ENCODE measurements at places on chromosomes 2 and 18. TPM values are rescaled to one million over a fixed set of nuclear protein-coding genes. Genes with fewer than 3 reads are reported as not detected.

ATOH8 gene
- total RNA-seq = 23.3 TPM

DNA sequence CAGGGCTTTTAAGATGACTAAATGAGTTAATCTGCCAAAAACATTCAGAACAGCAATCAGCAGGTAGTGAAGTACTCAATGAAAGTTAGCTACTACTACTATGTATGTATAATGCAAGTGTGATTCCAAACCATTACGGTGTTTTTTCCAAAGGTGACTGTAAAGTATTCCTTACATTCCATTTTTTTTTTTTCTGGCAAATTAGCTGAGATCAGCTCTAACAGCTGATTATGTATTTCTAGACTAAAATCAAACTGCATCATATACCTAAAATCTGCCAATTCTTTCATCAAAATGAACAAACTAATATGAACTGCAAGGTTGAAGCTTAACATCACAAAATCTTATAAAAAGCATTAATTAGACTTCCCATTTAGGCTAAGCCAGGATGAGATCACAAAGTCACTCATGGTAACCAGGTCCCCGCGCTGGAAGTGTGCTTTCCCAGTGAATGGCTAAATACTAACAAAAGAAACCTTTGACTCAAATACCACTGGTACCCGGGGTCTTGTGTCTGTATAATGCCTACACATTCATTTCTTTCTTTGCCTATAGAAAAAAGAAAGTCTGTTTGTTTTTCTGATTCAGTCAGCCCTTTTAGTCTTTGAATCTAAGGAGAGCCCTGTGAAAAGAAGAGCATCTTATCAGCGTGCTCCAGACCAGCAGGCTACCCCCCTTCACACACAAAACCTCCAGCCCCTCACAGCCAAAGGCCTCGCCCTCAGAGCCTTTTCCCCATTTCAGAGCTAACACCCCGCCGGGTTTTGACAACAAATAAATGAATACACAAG, 88.3 kb downstream of the RBMS1 start:
- no peak for DNase-seq

- no peak for DNase-seq
These were observed 909.5 kb upstream of the SOX11 start for GRCh38 chr2:4782647-4783046.

DNA sequence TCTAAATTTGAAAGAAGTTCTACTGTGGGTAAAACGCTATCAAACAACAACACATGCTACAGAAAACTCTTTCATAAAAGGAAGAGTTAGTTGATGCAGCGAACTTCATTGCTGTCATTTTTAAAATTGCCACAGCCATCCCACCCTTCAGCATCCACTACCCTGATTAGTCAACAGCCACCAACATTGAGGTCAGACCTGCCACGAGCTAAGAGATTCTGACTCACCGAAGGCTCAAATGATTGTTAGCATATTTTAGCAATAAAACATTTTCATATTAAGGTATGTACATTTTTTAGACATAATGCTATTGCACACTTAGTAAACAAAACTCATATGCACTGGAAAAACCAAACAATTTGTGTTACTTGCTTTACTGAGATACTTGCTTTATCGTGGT, 347.1 kb downstream of the CLIP4 start:
- no peak for DNase-seq

DNA sequence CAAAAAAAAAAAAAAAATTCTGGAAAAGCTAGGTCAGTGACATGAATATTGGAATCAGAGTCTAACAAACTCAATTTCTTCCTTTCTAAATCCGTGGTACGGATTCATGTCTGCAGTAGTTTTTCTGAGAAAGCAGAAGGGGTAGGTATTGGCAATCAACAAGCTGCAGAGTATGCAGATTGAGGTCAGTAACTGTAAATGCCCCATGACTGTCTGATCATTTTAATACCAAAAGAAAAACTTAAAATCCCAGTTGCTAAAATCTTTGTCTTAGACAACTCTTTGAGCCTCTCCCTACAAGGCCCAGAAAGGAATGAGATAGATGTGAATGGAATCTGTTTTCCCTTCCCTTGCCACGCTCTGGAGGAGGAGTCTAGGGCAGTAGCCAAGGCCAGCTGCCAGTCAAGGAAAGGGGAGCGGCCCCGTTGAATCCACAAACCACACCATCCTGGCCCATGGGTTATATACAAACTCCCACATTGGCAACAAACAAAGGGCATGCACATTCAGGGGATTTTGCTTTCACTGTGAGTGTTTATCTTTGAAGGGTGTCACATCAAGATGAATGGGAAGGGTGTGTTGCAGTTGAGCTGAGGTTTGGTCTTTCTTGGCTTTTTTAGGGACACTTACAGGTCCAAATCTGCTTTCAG, 6.1 kb upstream of the CASP8 start:
- no peak for DNase-seq

- DNase-seq = no peak
These were observed 115.2 kb downstream of the GALNT3 start for GRCh38 chr2:165678882-165679281.

GRCh38 chr2:189304360-189304759, 124.8 kb upstream of the COL5A2 start:
- DNase-seq = no peak

DNA sequence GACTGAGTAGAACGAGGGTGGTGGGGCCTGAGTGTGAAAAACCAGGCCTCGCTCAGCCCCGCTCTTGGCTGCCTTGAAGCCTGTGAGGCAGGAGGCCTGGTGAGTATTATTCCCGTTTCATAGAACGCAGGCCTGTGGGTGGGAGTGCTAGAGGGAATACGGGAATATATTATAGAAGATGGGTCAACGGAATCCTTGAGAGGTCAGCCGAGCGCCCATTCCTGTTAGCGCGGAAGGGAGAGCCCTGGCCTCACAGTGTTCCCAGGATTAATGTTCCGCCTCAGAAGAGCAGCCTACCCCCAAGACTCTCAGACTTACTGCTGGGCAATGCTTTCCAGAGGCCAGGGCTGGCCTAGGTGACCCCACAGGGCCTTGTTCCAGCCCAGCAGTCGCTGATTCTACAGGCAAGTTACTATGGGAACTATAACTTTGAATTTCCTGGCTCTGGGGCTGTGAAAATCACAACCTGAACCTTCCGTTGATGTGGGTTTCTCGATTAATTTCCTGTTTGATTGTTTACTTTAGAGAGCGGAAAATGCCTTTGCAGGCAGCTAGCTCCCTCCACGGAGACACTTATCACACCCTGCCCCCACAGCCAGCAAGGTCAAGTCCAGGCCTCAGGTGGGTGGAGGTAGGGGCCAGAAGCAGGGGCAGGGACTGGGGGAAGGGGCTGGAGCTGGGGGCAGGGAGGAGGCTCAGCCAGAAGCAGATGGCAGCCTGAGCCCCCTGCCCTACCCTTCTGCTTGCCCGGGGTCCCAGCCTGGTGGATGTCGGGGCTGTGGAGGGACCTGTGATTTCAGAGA, 108.3 kb downstream of the SMAD7 start:
- DNase-seq = no peak

DNA sequence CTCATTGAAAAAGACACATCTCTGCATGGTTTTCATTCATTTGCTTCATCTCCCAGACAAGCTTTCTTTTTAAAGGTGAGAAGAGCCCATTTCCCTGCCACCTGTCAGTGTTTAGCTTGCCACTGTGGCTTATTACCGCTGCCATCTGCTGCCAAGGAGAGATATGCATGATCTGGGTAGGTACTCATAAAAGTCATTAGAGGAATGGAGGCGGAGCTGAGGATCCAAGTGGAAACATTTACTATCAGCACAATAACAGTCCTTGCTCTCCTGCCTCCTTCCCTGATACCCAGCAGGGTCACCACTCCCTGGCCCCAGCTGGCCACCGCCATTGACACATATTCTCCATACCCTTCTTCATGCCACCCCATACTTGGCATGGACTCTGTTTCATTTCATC, 390.4 kb downstream of the TSN start:
- DNase-seq = no peak

DNA sequence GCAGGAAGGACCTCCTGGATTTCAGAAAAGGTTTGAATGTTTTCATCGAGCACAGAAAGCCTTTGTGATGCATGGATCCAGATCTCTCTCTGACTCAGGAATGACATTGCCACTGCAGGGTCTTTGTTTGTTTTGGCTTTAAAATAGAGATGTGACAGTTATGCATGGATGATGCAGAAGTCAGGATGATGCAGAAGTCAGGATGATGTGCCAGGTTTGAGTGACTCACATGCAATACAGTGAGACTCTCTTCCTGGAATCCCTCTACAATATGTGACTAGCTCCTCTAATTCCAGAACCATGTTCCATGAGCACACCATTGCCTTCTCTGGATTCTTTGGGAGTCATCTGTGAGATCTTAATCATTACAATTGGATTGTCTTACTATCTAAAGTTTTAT, 177.9 kb upstream of the RAB6C start:
- no peak for DNase-seq

SERPINB4 gene
- not detected for total RNA-seq

DNA sequence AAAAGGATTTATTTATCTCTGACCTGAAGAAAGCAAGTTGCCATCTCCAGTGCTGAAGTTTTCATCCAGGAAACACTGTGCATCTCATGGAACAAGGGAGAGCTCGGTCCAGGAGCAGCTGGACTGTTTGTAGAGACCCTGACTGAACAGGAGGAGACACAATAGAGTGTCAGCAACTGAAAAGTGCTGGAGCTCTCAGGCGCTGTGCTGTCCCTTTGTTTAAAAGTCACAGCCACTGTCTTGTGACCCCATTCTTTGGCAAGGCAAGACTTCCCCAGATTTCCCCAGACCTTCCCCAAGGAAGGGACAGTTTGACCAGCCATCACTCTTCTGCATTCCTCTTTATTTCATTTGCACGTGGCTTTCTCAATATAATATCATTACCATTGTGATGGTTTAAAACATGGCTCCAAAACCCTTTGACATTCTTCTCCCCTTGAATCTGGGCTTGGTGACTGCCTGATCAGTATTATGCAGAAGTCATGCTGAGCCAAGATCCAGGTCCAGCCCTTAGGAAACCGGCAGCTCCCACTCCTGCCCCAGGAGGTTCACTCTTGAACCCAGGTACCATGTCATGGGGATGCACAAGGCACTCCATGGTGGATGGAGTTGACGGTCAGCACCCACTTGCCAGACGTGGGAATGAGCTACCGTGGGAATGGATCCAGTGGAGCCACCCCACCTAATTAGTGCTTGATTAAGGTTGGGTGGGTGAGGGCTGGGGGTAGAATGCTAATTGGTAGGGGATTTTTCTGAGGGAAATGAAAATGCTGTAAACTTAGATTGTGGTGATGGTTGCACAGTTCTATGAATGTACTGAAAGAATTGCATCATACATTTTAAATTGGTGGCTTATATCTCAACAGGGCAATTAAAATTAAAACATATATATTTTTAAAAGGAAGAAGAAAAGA, 497.9 kb upstream of the RAB6C start:
- DNase-seq = no peak

CDK5R2 gene
- total RNA-seq = not detected

- DNase-seq = peak; percentile 84
These were observed at the start of gene TTL for GRCh38 chr2:112481528-112482233. TSS of gene TTL (plus strand) at chr2:112482156. CDS start at chr2:112482345, 189 bp downstream.

EDAR gene
- 0.33 TPM for total RNA-seq

- no peak for DNase-seq
These were observed 397.7 kb upstream of the HNRNPA3 start for GRCh38 chr2:176814740-176815367.

CRYGD gene
- total RNA-seq = not detected

CAPG gene
- total RNA-seq = 3.5 TPM

- peak; percentile 10 for DNase-seq
These were observed 3.2 kb downstream of the RNPEPL1 start for GRCh38 chr2:240571314-240571973.

DNA sequence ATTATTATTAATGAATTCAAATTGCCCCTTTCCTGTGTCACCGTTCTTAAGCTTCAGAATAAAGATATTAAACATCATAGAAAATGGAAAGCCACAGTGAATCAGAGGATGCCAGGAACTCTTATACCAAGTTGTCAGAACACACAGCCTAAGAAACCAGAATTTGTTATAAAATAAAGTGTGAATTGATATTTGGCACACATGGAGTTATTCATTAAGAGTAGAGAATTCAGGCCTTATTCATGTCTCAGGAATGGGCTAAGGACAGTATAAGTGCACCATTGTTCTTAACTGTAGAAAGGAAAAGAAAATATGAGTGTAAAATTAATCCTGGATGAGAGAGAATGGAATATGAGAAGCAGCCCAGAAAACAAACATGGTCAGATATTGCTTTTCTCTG, 86.7 kb upstream of the ATP8B1 start:
- DNase-seq = no peak

DNA sequence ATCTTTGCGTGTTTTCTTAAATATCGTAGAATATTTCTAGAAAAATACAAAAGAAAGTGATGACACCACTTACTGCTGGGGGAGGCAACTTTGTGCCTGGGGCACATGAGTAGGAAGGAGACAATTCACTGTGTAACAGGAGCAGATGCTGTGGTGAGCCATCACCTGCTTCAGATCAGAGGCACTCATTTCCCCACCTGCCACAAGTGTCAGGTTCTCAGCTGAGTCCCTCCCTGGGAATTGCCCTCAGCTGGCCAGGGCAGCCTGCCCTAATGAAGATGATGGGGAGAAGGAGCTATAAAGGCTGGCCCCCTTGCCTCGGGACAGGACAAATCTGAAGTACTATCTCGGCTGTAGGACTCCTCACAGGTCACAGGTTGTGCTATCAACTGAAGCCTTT, 322.8 kb downstream of the STK39 start:
- no peak for DNase-seq

MROH2A gene
- not detected for total RNA-seq

- DNase-seq = no peak
These were observed 1080.5 kb upstream of the ACVR2A start for GRCh38 chr2:146764301-146764700.

GALNT5 gene
- 0.19 TPM for total RNA-seq

- DNase-seq = no peak
These were observed 23.2 kb upstream of the SLC20A1 start for GRCh38 chr2:112622528-112622849.

- DNase-seq = no peak
These were observed 25.4 kb downstream of the CAPN14 start for GRCh38 chr2:31191931-31192330.

GRCh38 chr2:1418566-1418965, 5.3 kb downstream of the TPO start:
- DNase-seq = no peak

ZNF892 gene
- total RNA-seq = 4.0 TPM

DNA sequence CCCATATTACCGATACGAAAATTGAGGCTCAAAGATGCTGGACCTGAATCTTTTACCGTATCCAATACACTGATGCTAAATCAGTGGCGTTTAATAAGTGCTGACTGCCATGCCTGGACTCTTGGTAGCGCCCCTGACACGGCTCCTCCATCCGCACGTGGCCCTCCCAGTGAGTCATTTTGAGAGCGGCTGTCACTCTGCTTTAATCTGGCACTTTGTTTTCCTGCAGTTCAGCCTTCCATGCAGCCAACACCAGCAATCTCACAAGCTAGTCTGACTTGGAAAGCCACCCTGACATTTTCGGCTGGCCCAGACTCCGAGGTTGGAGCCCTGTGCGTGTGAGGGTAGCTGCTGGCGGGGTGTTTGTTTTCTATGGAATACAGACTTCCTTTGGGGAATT, 155.1 kb upstream of the LMAN1 start:
- peak; percentile 72 for DNase-seq

- no peak for DNase-seq
These were observed 127.6 kb upstream of the ZNF516 start for GRCh38 chr18:76622651-76623050.

HOXD9 gene
- total RNA-seq = 0.16 TPM

- no peak for DNase-seq
These were observed 1375.4 kb upstream of the CELF4 start for GRCh38 chr18:38940863-38941531.

- DNase-seq = peak; percentile 43
These were observed 105.5 kb downstream of the COPS8 start for GRCh38 chr2:237190966-237191713.
